ENCODE measurements at places on chromosomes 7 and 10.

- no peak for DNase-seq
These were observed 74.8 kb upstream of the NEBL start for GRCh38 chr10:20971901-20972300.

DNA sequence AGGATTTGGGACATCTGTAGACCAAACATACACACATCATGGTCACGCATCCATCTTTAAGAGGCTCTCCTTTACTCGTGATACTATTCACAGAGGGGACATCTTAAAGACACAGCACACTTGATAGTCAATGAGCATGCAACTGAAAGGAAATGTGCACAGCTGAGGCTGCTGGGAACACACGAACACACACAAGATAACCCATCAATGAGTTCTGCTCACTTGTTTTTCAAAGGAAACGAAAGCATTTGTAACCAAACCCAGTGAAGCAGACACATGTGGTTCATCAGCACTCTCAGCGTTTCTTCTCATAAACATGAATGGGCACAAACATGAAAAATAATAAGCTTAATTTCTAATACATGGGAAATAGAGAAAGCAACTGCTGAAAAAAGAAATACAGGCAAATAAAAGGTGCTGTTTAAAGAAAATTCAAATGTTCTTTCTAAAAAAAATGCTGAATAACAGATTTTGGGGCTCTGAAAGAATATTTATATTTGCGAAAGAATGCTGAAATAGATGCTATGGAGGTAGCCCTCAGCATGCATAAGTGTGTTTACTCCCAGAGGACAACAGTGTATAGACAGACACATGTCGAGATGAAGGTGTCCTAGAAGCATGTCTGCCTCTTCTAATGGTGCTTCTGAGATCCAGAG, 59.7 kb upstream of the LAMB4 start:
- DNase-seq: no peak

DNA sequence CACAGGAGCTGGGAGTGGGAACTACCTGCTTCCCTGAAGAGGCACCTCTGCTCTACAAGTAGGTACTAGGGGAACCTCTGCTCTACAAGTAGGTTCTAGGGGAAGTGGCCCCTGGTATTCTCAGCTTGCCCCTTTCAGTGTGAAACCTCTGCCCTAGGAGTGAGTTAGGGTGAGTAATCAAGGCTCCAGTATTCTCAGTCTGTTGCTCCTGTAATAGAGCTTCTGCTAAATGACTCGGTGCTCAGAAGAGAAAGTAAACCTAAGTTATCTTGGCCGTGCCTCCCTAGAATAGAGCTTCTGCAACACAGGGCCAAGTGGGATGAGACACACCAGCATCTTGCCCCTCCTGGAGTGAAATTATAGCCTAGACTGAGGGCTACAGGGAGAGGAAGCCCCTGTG, 13.4 kb upstream of the RASSF4 start:
- no peak for DNase-seq

- no peak for DNase-seq
These were observed 24.0 kb upstream of the EIF5AL1 start for GRCh38 chr10:79488336-79488735.

DNA sequence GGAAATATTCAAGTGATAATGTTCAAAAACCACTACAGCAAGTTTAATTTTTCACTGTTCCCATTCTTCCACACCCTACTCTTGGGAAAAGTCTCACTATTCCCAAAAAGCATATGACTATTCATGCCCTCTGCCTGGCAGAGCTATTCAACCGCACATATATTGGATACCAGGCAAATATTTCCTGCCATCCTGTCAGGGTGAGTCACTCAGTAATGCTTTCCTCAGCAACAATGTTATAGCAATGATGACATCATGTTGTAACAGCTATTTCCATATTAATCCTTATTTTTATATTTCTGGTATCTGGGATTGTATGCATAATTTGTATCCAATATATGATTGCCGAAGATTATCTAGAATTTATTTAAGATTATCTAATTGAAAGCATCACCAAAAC, 114.0 kb upstream of the PLXDC2 start:
- no peak for DNase-seq

DNA sequence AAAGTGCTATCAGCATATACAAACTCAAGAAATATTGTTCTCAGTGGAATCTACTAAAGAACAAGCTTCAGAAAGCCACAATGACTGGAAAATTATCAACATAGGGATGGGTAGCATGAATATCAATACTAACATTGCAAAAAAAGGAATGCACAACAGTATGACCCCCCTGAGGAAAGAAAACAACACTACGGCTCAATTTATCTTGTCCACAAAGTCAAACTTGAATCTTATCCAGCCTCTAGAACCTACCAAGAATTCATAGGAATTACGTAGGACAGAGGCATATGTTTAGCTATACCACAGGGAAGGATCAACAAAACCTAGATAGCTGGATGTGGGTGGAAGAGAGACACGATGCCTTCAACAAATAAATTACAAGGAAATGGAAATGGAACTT, 54.6 kb downstream of the AGMO start:
- no peak for DNase-seq

DNA sequence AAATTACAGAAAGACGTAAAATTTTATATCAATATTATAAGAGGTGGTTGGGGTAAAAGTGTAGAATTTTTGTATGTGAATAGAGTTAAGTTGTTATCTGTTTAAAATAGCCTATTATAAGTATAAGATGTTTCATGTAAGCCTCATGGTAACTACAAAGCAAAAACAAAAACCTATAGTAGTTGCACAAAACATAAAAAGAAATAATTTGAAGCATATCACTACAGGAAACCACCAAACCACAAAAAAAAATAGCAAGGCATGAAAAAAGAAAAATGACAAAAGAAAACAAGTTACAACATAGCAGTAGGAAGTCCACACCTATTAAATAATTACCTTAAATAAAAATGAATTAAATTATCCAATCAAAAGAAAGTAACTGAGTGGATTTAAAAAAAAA, 12.4 kb upstream of the GSTK1 start:
- DNase-seq: no peak

DNA sequence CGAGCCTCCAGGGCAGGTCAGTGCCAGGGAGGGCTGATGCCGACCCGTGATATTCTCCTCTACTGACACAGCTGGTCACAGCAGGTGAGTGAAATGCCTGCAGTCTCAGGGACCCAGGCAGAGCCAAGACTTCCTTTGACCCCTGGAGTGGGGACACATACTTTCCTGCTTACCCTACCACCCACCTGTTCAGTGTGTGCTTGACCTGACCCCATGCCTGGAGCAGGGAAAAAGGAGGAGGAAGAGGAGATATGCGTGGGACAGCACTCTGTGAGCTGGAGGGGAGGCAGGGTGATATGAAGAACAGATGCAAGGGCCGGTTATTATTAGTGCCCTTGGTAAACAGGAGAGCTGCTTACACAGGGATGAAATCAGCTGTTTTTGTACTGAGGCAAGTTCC, 40.8 kb upstream of the WIPF3 start:
- no peak for DNase-seq

DNA sequence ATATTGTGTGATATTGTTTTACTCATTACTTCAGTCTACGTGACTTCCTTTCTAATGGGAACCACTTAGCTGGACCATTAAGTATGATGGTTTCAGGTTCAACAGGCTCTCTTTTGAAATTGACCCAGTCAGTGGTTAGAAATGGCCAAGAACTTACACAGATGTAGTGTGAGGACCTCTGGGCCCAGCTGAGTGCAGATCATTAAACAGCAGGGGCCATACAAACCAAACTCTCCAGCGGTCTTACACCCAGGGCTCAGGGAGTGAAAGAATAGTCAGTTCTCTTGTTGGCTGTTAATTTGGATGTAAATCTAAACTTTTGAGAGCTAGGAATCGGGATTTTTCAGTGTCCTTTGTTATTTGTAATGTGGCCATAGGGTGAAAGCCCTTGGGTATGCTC, 107.3 kb downstream of the CELF2 start:
- DNase-seq: no peak

- no peak for DNase-seq
These were observed 172.4 kb upstream of the ZMIZ1 start for GRCh38 chr10:78896159-78896928.

DNA sequence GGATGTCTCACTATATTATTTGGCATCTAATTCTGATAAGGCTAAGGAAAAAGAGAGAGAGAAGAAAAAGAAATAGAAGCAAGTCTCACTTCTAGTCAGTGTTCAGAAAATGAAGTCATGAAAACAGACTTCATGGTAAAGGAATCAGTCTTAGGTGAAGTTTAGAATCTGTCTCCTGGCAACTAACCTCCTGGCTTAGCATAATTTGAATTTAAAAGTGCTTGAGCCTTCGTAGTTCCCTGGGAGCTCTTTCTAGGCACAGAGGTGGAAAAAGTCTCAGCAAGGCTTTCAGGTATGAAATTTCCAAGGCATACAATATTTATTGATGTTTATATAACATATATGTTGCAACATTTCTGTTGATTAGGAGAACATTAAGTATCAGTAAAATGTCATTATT, 10.4 kb downstream of the CHRM2 start:
- no peak for DNase-seq

GRCh38 chr10:16986406-16987205, 143.0 kb downstream of the CUBN start:
- no peak for DNase-seq

DNA sequence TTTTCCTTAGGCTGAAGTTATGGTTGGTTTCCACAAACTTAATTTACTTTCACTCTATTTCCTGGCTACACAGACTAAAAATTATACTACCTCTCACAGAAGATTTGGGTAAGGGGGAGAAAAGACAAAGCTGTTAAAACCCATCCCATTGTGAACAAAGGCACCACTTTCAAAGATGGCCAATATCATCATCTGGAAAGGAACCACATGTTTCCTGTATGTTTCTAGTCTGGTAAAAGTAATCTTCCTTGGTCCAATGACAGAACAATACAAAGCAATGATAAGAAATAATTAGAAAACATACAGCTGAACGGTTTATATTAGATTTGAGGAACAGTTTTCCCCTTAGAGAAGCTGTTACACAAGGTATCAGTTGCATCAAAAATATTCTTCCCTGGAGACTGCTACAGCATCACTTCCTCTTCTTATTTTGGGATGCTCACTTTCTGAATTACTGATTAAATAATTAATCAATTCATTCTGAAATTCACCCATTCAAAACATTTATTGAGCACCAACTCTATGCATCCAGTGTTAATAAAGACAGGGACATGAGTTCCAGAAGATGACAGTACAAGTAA, 8.5 kb upstream of the SFR1 start:
- DNase-seq: no peak

DNA sequence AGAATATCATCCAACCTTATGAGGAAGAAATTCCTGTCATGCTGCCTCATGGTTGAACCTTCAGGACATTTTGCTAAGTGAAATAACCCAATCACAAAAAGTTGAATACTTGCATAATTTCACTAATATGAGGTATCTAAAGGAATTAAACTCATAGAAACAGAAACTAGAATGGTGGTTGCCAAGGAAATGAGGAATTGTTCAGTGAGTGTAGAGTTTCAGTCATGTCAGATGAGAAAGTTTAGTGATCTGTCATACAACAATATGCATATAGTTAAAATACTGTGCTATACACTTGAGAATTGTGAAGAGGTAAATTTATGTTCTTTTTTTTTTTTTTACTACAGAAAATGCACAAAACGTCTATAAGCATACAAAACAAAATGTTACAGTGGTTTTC, 60.7 kb downstream of the R3HCC1L start:
- no peak for DNase-seq

- no peak for DNase-seq
These were observed 9.5 kb downstream of the SAR1A start for GRCh38 chr10:70160798-70161197.

- DNase-seq: no peak
These were observed 58.2 kb downstream of the PTPRN2 start for GRCh38 chr7:158529181-158530096.

DNA sequence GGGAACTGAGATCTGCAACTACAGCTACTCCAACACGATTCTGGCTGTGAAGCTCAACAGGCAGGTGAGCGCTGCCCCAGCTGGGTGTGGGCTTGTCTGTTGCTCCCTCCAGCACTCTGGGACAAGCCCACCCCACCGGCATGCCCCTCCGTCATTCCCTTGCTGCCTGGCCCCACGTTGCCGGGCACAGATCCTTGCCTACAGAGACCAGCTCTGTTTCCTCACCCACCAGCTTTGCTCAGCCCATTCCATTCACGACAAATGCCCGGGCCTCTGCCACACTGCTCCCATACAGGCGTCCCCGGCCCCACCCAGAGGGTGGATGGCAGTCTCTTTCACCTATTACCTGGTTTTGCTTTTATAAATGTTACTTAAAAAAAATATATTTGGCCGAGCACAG, 24.6 kb downstream of the WIPI2 start:
- DNase-seq: no peak

- peak; percentile 0 for DNase-seq
These were observed 114.0 kb upstream of the CNTNAP2 start for GRCh38 chr7:146002431-146003078.

DNA sequence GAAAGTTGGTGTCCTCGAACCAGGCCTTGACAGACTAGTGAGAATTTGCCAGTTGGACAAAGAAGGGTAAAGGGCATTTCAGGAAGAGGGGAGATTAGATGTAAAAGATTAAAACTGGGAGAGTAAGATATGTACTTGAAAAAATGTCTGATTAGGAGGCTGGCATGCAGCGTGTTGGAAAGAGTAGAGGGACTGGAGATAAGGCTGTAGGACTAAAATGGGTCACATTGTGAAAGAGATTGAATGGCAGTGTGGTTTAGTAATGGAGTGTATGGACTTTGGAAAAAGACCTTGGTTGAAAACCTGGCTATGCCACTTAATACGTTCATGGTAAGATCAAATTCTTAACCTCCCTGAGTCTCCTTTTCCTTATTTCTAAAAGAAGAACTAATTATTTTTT, 14.1 kb downstream of the CREM start:
- no peak for DNase-seq

DNA sequence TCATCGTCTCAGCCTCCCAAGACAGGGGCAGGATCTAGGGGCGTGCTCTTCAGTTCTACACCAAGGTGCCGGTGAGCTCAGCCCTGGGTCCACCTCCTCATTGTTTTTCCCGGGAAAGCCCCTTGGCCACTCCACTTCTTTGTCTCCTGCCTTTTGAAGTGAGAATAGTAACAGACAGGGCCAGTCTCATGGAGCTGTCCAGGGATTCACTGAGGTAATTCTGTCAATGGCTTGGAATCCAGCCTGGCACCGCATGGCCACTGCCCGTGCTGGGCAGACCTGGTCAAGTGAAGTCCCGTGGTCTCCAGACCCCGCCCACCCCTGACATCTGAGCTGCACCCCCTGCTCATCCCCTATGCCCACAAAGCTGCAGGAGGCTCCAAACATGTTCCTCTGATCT, 138.9 kb downstream of the TNS3 start:
- no peak for DNase-seq

DNA sequence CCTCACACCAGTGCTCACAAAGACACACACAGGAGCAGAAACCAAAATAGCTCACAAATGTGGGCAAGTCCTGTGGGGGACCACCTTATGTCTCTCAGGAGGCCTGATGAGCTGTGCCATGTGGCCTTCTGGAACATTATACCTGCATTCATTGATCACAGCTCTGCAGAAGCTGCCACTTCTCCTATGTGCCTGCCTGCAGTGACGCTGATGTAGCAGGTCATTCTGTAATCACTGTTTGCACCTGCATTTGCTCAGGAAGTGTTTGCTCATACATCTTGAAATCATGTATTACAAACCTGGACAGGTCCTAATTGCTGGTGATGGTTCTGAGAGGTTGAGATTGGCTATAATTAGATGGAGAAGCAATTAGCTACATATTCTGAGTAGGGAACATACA, 310.2 kb downstream of the AUTS2 start:
- DNase-seq: no peak

All from activated CD4-positive, alpha-beta T cell treated with anti-CD3 and anti-CD28 coated beads, Interleukin-2, amount 50 U/mL, for 16 hours (primary cell).